ENCODE measurements at places on chromosomes 11 and 22.

DNA sequence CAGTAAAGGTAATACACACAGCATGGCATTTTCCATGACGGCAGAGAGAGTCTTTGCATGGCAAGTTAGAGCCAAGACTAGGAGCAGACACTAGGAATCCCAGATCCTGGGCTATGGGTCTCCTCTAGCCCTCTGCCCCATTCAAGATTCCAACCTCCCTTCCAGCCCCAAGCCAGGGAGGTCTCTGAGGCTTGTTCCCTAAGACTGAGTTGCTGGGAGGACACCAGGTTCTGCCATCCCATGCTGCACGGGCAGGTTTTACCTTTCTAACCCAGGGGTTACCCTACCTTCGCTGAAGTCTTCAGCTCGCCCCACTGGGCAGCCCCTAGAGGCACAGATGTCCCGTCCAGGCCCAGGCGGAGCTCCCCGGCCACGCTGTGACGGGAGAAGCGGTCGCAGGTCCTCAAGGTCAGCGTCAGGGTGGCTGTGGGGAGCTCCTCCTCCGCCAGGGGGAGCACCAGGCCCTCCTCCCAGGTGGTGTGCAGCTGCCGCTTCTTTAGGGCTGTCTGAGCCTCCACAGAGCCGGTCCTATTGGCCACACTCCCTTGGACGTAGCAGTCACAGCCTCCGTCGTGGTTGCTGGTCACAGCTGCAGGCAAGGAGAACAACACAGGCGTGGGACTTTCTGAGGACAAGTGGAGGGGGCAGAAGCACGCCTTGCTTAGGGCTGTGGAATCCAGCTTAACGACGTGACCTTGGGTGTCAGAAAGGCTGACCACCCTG, 33.8 kb downstream of the SYT13 start:
- peak; percentile 84 for DNase-seq

DNA sequence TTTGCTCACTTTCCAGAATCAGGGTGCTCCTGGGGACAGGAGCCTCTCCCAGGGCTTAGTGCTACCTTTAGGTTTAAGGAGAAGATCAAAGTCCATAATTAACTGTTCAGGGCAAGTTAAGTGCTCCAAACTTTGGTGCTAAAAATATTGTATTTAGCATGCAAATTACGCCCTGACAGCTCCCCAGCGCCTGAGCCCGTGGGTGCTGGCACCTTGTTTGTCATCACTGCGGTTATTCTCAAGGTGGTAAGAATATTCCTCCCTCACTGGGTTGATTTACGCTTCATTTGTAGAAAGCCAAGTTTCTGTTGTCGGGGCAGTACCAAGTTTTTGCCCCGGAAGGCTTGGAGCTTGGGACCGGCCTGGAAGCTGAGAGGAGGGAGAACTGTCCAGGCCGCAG, 21.3 kb downstream of the ANKK1 start:
- DNase-seq = no peak

GRCh38 chr11:102361086-102362031, 14.3 kb downstream of the BIRC2 start:
- no peak for DNase-seq

DNA sequence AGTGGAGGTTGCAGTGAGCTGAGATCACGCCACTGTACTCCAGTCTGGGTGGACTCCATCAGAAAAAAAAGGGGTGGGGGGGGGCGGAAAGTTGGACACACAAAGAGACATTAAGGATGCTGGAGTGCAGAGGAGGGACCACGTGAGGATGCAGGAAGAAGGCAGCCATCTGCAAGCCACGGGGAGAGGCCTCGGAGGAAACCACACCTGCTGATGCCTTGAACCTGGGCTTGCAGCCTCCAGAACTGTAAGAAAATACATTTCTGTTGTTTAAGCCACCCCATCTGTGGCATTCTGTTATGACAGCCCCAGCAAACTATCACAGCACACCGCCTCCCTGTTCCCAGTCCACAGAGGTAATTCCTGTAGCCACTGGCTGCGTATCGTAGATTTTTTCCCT, 9.2 kb upstream of the STIP1 start:
- no peak for DNase-seq

- no peak for DNase-seq
These were observed 12.4 kb downstream of the ANO9 start for GRCh38 chr11:429391-429790.

- DNase-seq = no peak
These were observed 1.5 kb upstream of the SIPA1 start for GRCh38 chr11:65636108-65637031.

DNA sequence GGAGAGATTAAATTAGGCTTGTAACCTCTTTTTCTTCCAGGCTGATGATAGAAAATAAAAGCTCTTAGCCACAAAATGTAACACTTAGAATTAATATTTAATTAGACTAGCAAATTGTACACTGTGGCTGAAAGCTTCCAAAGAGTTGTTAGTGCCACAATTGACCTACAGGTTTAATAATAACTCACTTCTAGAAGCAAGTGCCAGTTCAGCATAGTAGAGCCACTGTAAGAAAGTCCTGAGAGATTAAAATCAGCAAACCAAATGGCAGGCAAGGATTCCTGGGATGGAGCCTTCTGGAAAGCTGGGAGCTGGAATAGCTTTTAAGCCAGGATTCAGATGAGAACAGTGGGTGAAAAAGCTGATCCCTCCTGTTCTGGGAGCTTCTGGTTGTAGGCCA, 131.0 kb downstream of the ELP4 start:
- DNase-seq = no peak

DNA sequence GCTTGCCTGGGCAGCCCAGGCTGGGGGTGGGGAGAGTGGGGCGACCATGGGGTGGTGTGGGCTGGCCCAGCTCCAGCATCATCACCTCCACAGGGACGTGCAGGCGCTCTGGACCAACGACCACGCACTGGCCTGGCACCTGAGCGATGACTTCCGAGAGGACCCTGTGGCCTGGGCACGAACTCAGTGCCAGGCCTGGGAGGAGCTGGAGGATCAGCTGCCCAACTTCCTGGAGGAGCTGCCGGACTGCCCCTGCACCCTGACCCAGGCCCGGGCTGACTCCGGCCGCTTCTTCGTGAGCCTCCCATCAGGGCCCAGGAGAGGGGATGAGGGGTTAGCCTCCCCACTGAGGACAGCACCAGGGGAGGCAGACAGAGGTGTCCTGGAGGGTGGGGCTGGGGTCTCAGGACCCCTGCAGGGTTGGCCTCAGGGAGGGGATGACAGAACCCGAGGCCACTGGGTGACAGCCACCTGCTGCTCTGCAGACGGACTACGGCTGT, 3.8 kb downstream of the SUSD2 start:
- DNase-seq = no peak

All from AG08395 (cell line).